NCI-H1930 (cell line): ENCODE measurements at places on chromosomes 5 and 9.

- DNase-seq, result no peak
Measured at GRCh38 chr5:91223886-91224285, 159.2 kb downstream of the ARRDC3 start.

GRCh38 chr9:134591082-134591571 is 50.5 kb upstream of the COL5A1 start:
- DNase-seq, result no peak

- DNase-seq, result no peak
Measured at GRCh38 chr9:2356041-2356790, 265.4 kb upstream of the VLDLR start.

DNA sequence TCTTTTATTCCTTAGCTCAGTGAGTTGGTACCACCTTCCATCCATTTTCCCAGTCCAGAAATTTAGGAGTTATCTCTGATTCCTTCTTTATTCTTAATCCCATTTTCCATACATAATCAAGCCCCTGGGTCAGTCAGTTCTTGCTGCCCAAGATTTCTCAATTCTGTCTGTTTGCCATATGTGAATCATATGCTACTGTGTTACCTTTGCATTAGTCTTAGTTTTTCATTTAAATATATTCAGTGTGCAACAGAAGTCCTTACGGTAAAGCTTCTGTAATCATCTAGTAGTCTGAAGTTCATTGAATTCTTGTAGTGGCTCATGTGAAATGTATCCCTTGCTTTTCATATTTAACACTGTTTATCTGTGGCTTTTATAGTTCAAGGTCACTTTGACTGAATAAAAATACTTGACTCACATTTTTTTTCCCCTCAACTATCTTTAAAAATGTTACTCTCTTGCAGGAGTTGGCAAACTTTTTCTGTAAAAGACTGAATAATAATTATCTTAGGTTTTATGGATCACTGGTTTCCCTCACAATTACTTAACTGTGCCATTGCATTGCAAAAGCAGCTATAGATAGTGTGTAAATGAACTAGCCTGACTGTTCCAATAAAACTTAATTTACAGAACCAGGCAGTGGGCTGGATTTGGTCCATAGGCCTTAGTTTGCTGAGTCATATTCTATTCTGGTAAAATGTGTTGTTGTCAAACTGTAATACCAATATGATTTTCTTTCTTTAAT is 6.9 kb downstream of the KIAA1958 start:
- DNase-seq, result no peak

- DNase-seq, result no peak
Measured at GRCh38 chr9:84829471-84829870, 159.9 kb downstream of the NTRK2 start.

GRCh38 chr5:142792865-142793232 is 22.7 kb downstream of the ARHGAP26 start:
- DNase-seq, result no peak

GRCh38 chr5:377326-377981 is 55.9 kb downstream of the AHRR start:
- no peak for DNase-seq

- DNase-seq, result no peak
Measured at GRCh38 chr5:119328753-119329602, 26.8 kb upstream of the TNFAIP8 start.

DNA sequence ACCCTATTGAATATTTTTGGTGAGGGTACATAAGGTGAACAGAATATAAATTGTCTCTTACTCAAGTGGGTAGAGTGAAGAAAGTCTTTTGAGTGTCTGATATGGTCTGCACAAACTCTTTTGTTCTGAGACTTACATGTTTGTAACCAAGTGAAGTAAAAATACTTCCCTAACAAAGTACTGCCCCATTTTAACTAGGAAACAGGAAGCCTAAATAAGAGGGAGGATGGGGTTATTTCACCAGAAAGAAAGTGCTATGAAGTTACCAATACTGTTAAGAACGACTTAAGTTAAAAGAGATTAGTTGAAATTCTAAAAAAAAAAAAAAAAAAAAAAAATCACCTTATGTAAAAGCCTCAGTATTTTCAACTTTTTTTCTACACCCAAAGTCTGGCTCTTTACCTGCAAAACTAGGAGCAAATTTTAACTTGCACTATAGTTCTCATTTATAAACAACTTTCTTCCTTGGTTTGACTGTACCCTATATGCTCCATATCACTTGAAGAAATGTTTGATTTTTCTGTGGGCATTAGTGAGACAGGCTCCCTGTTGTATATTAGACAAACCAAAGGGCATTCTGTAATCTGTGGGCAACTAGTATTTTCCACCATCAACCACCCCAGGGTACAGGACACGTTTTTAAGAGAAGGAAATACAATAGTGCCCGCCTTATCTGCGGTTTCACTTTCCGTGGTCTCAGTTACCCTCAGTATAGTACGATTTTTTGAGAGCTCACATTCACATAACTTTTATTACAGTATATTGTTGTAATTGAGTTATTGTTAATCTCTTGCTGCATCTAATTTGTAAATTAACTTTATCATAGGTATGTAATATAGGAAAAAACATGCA is 127.7 kb downstream of the NR3C1 start:
- no peak for DNase-seq

- DNase-seq, result no peak
Measured at GRCh38 chr9:131722255-131722654, 17.6 kb downstream of the RAPGEF1 start.
